NCI-H1105 (cell line): ENCODE measurements at places on chromosomes 7 and 10.
A peak's percentile ranks its signal among the peaks of the same experiment; 100 is the strongest.

- DNase-seq, result no peak
These were observed 11.4 kb upstream of the GRB10 start for GRCh38 chr7:50793947-50794570.

- DNase-seq, result no peak
These were observed 22.4 kb downstream of the CFAP69 start for GRCh38 chr7:90267263-90267858.

DNA sequence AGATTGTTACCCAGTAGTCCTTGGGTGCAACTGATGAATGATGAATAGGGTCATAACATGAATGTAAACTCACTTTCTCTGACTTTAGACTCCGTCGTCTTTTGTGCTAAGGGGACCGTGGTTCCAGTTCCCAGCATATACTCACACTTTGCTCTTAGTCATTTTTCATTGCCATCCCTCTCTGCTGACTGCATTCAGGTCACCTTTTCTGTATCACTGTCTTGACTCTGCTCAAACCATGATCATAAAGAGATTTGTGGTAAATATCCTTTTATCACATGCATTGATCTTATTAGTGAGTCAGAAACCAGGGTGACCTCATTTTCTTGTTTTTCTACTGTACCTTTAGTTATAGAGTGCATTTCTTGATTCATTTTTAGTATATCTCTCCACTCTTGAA is 141.1 kb upstream of the AGR3 start:
- no peak for DNase-seq

DNA sequence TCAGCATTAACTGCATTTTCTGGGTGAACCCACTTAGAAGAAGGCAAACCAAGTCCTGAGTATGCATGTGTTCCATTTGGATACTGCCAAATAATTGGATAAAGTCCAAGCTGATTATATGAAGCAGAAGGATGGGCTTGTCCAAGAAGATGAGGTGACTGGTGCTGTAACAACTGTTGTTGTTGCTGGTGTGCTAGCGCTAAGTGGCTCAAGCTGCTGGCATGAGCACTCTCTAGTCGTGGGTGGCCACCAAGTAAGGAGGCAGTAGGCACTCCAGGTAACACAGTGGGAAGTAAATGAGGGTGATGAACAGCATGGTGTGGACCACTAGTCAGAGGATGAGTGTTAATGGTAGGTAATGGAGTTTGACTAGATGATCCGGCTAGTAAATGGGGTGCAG is 80.4 kb downstream of the NRBF2 start:
- DNase-seq, result no peak

- no peak for DNase-seq
These were observed 2.1 kb downstream of the ATP5MK start for GRCh38 chr10:103394180-103394579.

- no peak for DNase-seq
These were observed 92.0 kb upstream of the PAX2 start for GRCh38 chr10:100653238-100653956.

GRCh38 chr10:62388328-62388727 is 14.2 kb downstream of the ZNF365 start:
- no peak for DNase-seq

GRCh38 chr7:40887099-40887498 is 752.3 kb downstream of the SUGCT start:
- DNase-seq, result no peak

DNA sequence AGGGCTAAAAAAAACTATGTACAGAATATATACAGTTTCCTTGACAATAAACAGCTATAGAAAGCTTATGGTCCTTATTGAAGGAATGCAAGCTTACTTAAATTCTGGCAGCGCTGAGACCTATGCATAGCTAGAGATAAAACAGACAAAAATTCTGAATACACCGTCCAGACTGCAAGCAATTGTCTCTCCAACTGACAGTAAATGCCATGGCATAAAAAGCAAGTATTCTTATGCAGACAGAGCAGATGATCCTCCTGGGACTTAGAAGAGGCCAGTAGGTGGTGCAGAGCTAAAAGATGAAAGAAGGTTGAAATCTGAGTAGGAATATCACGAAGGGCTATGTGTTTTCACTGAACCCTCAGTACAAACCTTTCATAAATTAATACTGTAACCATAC is 157.0 kb upstream of the CACNA2D1 start:
- DNase-seq, result no peak

GRCh38 chr7:74572301-74572979 is 85.1 kb upstream of the GTF2I start:
- DNase-seq, result peak; percentile 64

DNA sequence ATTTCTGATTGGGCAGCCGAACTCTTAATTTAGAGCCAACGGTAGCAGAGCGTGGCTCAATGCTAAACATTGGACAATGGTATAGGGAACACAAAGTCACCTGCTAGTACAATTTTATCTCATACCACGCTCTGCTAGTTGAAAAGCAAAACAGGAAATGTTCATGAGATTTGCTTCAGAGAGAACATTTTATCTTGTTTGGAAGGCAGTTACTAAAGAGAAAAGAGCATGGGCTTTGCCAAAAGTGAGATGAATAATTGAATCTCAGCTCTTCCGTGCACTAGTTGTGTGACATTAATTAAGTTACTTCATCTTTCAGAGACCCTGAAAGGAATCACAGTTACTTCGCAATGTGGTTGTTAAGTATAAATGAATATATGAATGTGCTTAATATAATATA is 161.5 kb upstream of the FAM13C start:
- DNase-seq, result no peak

GRCh38 chr7:129210256-129210988 is 14.4 kb upstream of the AHCYL2 start:
- DNase-seq, result peak; percentile 59

DNA sequence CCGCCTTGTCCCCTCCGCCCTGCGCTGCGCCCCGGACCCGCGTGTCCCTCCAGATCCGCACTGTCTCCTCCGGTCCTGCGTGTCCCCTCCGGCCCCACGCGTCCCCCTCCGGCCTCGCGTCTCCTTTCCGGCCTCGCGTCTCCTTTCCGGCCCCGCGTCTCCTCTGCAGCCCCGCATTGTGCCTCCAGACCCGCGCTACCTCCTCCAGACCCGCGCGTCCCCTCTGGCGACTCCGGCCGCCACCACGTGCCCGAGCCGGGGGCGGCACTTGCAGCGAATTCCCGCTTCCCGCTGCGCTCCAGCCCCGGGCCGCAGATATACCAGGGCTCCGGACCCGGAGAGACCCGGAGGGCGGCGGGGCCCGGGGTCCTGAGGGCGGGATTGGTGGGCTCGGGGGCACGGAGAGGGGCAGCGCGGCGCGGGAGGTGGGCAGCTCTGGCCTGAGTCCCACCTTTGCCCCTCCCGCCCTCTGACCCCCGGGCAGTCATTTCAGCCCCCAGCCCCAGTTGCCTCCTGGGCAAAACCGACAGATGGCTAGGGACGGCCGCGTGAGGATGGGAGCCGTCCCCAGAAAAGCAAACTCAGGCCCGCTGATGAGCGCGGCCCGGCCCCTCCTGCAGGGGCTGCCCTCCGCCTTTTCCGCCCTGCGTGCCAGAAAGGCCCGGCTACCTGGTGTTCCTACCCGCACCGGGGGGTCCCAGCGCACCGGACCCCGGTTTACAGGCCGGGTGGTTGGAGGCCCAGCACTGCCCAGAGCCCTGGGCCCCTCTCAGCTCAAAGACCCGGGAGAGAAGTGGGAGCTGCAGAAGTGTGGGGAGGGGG is 56.5 kb downstream of the RBM17 start:
- no peak for DNase-seq
